ENCODE measurements at places on chromosomes 1 and 21. TPM values are rescaled to one million over a fixed set of nuclear protein-coding genes. Genes with fewer than 3 reads are reported as not detected.
A peak's percentile ranks its signal among the peaks of the same experiment; 100 is the strongest.

- no peak for DNase-seq
- H3K36me3 ChIP-seq = no peaks in the 10 kb centered on the region
- no peak overlapping the region for H3K27ac ChIP-seq
- no peaks in the 10 kb centered on the region for H3K4me1 ChIP-seq
- H3K27me3 ChIP-seq = no peaks in the 10 kb centered on the region
- H3K4me3 ChIP-seq = no peak overlapping the region
These were observed 8.3 kb downstream of the KLHDC9 start for GRCh38 chr1:161106431-161106830.

- DNase-seq = no peak
- H3K27me3 ChIP-seq = no peaks in the 10 kb centered on the region
- H3K36me3 ChIP-seq = no peaks in the 10 kb centered on the region
- no peak overlapping the region for H3K27ac ChIP-seq
- H3K4me1 ChIP-seq = no peaks in the 10 kb centered on the region
- H3K4me3 ChIP-seq = no peak overlapping the region
These were observed 171.1 kb downstream of the PIGK start for GRCh38 chr1:77047978-77048614.

DNA sequence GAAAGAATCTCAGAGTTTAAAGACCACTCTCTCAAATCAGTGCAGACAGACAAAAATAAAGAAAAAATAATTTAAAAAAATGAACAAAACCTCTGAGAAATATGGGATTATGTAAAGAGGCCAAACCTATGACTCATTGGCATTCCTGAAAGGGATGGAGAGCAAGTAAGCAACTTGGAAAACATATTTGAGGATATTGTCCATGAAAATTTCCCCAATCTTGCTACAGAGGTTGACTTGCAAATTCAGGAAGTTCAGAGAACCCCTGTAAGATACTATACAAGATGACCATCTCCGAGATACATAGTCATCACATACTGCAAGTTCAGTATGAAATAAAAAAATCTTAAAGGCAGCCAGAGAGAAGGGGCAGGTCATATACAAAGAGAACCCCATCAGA is 43.7 kb upstream of the IVNS1ABP start:
- H3K27me3 ChIP-seq = no peaks in the 10 kb centered on the region
- H3K27ac ChIP-seq = no peak overlapping the region
- H3K4me3 ChIP-seq = no peak overlapping the region
- no peak for DNase-seq

RIPPLY3 gene
- 0.31 TPM for total RNA-seq

GRCh38 chr1:2585318-2586092 is 1.1 kb upstream of the PRXL2B start:
- no peaks in the 10 kb centered on the region for H3K27me3 ChIP-seq
- H3K27ac ChIP-seq = peak overlapping the region; percentile 97

DNA sequence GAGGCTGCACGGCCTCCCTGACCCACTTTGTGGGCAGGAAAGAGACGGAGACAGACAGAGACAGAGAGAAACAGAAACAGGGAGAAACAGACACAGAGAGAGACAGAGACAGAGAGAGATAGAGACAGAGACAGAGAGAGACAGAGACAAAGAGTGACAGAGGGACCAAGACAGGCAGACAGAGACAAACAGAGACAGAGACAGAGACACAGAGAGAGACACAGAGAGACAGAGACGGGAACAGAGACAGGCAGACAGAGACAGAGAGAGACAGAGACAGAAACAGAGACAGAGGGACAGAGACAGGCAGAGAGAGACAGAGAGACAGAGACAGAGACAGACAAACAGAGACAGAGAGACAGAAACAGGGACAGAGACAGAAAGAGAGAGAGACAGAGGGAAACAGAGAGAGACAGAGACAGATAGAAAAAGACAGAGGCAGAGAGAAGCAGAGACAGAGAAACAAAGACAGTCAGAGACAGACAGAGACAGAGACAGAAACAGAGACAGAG is 3.1 kb downstream of the COL6A1 start:
- H3K4me3 ChIP-seq = no peak overlapping the region
- no peak overlapping the region for H3K27ac ChIP-seq
- peaks cover 22% of the 10 kb centered on the region for H3K36me3 ChIP-seq
- no peak for DNase-seq

DNA sequence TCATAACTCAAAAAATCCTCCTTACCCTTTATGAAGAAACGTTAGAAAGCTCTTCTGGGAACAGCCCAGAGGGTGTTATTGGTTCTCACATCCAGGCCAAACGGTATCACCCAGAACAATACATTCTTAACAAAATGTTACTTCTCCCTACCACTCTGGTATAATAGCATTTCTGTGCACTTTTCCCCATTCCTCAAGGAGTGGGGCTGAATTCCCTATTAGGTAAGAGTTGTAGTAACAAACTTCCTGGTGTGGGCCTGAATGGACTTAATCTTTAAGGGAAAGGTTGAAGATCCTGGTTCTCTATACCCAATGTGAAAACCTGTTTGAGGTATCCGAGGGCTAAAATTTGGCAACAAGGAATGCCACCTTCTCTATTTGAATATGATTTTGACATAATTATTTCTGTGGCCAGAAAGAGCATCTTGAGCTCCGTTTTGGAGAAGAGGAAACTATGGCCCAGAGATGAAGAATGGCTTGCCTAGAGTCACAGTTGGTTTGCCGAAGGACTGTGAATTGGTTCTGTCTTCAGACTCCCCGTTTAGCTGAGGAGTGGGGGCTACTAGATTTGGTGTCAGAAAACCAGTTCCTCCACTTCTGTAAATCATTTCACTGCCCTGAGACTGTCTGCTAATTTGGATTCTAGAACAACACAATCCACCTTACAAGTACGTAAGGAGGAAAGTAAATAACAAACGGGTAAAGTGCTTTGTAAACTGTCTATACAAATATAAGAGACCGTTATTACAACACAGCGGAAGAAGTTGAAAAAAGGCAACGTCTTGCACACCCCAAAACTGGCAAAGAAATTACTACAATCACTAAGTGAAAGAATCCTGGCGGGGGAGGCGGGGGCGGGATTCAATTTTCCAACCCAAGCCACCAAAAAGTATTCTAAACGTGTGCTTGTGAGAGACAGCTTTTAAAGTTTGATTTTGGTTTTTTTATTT is 2.3 kb downstream of the ANP32E start:
- H3K27me3 ChIP-seq = no peaks in the 10 kb centered on the region
- no peak for DNase-seq
- H3K36me3 ChIP-seq = no peaks in the 10 kb centered on the region
- H3K4me3 ChIP-seq = peak overlapping the region; percentile 80
- peak overlapping the region; percentile 94 for H3K27ac ChIP-seq

DNA sequence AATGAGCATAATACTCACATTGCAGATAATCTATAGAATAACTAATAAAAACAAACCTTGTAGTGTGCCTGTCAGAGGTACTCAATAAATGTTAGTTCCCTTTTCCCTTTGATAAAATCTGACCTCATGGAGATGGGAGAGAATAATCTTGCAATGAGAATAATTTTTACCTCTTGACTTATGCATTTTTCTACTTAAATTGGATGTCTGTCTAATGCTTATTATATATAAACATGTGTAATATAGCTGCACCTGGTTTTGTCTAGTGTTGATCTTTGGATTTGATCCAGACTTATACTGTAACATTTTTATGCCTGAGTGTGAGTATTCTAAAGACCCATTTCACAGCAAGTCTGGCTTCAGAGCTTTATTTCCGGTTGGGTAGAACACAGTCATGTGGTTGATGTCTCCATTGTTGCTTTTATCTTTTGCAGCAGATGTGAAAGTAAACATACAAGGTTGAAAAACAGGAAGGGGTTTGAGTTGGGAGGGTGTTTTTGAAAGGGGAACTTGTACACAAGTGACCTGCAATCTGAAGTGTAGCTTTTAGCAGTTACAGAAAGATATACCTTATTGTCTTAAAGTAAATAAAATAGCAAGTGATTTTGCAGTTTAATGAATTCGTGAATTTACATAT is 12.4 kb downstream of the EPB41 start:
- H3K4me3 ChIP-seq = peak overlapping the region; percentile 10
- no peaks in the 10 kb centered on the region for H3K36me3 ChIP-seq
- peaks cover 5% of the 10 kb centered on the region for H3K4me1 ChIP-seq
- H3K27me3 ChIP-seq = no peaks in the 10 kb centered on the region
- no peak overlapping the region for H3K27ac ChIP-seq

DNA sequence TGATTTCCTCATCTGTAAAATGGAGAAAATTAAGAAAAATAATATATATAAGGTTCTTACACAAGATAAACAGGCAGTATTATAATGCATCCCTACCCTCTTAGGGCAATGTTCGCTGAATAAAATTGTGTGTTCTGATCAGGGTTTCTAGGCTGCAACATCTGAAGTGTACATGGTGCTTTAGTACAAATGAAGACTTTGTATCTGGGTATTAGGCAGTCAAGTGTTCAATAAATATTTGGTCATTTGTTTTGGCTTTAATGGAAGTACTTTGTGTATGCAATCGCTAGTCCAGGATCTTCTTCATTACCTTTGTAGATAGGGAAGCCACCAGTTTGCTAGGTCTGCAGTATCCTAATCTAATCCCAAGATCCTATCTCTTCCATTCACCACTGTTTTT is 28.1 kb downstream of the DNASE2B start:
- H3K36me3 ChIP-seq = no peaks in the 10 kb centered on the region
- no peak overlapping the region for H3K4me3 ChIP-seq
- no peaks in the 10 kb centered on the region for H3K27me3 ChIP-seq
- no peak overlapping the region for H3K27ac ChIP-seq
- DNase-seq = no peak

DNA sequence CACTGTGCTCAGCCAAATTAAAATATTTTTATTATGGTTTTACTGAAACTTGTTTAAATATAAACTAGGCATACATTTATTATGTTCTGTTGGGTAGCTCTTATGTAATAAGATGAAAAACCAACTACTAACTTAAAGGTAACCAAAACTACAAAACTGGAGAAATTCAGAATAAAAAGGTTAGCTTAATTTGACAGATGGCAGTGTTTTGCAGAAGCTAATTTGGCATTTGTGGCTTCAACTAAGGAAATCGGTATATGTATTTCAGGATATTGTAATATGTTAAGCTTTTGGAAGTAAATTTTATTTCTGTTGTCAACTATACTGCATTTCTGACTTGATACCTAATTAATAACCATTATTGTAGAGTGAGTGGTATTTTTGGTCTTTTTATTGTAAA is 18.8 kb downstream of the USP25 start:
- H3K36me3 ChIP-seq = no peaks in the 10 kb centered on the region
- no peaks in the 10 kb centered on the region for H3K27me3 ChIP-seq
- no peak for DNase-seq
- no peaks in the 10 kb centered on the region for H3K4me1 ChIP-seq

DNA sequence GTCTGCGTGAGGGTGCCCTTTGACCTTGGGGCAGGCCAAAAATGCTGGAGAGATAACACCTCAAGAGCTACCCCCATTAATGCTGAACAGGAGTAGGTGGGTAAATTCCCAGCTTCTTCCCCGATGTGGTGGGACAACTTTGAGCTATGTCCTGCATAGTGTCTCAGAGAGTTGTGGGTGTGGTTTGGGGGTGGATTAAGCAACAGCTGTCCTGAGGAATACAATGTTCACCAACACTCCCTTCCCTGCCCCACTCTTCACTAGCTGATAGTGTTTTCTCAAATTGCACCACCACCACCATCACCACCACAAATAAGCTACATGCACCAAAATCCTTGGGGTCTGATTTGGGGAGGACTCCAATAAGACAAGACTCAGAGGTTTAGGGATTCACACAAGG is 258.4 kb downstream of the HLX start:
- H3K4me3 ChIP-seq = no peak overlapping the region
- no peak for DNase-seq
- H3K4me1 ChIP-seq = peaks cover 4% of the 10 kb centered on the region
- H3K27ac ChIP-seq = no peak overlapping the region
- H3K27me3 ChIP-seq = no peaks in the 10 kb centered on the region

GJA9 gene
- not detected for total RNA-seq

MR1 gene
- total RNA-seq = 29.3 TPM

GRCh38 chr21:37172646-37173045 is 94.5 kb downstream of the VPS26C start:
- no peak overlapping the region for H3K27ac ChIP-seq
- DNase-seq = no peak

TADA1 gene
- 11.5 TPM for total RNA-seq

RSPO1 gene
- 0.19 TPM for total RNA-seq

DNA sequence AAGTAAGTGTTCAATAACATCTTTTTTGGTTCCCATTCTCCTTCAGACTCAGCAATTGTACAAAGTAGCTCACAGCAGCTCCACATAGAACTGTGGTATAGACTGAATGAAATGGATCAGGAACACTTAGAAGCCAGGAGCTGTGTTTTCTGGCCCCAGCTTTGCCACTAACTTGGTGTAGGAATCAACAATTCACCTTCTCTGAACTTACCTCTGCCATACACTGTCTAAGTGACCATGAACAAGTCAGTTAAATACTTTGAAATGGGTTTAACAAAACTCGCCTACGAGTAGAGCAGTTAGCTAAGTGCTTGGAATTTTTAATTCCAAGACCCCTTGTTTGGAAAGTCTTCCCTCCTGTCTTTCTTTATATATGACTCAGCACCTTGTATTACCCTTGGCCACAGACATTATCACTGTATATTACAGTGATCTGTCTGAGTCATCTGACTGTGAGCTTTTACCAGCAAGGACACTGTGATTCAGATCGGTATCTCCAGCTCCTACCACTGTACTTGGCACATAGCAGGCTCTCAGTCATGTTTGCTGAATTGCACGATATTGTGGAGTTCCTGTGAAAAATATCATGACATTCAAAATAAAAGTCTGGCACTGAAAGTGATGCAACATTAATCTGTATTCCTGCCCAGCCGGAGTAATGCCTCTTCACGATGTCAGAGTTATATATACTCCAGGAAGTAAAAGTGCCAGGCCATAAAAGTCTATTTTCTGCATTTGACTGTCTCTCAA is 101.7 kb upstream of the BEND5 start:
- H3K4me1 ChIP-seq = no peaks in the 10 kb centered on the region
- no peaks in the 10 kb centered on the region for H3K27me3 ChIP-seq
- no peak overlapping the region for H3K27ac ChIP-seq
- H3K4me3 ChIP-seq = no peak overlapping the region
- H3K36me3 ChIP-seq = no peaks in the 10 kb centered on the region

- H3K36me3 ChIP-seq = no peaks in the 10 kb centered on the region
- no peak overlapping the region for H3K4me3 ChIP-seq
- no peaks in the 10 kb centered on the region for H3K4me1 ChIP-seq
- no peak overlapping the region for H3K27ac ChIP-seq
- DNase-seq = no peak
- H3K27me3 ChIP-seq = no peaks in the 10 kb centered on the region
These were observed 36.7 kb upstream of the IL20 start for GRCh38 chr1:206828765-206829164.

PACC1 gene
- total RNA-seq = 8.7 TPM
